ENCODE measurements at places on chromosomes 2 and 18.

- no peak for DNase-seq
Observed at GRCh38 chr2:61214171-61214570, 52.2 kb downstream of the C2orf74 start.

DNA sequence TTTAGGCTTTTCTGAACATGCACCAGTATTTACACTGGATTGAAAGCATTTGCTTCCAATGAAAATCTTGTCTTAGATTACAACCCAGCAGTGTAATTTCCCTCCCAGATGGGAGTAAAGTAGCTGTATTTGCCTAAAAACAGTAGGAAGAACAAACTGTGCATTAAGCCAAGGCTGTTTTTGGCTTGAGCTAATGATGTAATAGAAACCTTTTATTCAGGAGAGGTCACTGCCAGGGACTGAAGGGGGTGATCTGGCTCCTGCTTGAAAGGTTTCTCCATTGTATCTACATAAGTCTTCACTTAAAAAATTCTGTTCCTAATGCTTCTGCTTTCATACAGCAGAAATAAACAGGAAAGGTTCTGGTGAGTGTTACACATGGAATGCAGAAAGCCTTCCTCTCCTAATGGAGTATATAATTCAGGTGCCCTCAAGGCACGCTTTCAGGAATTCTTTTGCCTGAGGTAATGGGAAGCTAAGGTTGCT is 74.4 kb downstream of the MEIS1 start:
- DNase-seq: no peak

- DNase-seq: peak; percentile 25
Observed at GRCh38 chr2:223601932-223602666, at the start of gene SCG2. Gene SCG2 (minus strand): TSS chr2:223602361. CDS start chr2:223599282, 3,079 bp downstream.

- no peak for DNase-seq
Observed at GRCh38 chr2:62084801-62085200, 111.1 kb upstream of the B3GNT2 start.
